ENCODE measurements at places on chromosomes 1 and 21. TPM values are rescaled to one million over a fixed set of nuclear protein-coding genes. Genes with fewer than 3 reads are reported as not detected.

GRCh38 chr1:147750618-147751217, 9.7 kb downstream of the GJA5 start:
- DNase-seq: no peak

DNA sequence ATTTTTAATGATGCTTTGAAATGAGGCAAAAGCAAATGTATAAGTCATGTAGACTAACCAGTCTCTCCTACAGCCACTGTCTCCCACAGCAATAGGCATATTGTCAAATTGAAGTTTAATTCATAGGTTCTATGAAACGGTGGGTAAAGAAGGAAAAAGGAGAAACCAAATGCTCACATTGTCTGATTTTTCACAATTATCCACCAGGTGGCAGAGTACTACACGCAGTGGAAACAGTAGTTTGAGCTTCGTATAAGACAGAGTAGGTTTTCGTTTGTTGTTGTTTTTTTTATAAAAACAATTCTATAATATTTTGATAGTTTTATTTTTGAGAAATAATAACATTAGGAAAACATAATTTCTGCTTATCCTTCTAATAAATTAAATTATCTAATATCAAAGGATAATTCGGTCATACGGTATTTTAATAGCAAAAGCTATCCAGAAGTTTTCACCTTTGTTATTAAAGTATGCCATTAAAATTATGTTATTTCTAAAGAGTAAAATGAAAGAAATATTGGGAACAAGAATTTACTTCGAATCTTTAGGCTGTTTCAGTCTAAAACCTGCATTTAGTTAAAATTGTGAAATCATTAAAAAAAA, 39.1 kb downstream of the TYW3 start:
- peak; percentile 7 for DNase-seq

GRCh38 chr21:46207006-46207919, 21.3 kb downstream of the LSS start:
- DNase-seq: no peak

DNA sequence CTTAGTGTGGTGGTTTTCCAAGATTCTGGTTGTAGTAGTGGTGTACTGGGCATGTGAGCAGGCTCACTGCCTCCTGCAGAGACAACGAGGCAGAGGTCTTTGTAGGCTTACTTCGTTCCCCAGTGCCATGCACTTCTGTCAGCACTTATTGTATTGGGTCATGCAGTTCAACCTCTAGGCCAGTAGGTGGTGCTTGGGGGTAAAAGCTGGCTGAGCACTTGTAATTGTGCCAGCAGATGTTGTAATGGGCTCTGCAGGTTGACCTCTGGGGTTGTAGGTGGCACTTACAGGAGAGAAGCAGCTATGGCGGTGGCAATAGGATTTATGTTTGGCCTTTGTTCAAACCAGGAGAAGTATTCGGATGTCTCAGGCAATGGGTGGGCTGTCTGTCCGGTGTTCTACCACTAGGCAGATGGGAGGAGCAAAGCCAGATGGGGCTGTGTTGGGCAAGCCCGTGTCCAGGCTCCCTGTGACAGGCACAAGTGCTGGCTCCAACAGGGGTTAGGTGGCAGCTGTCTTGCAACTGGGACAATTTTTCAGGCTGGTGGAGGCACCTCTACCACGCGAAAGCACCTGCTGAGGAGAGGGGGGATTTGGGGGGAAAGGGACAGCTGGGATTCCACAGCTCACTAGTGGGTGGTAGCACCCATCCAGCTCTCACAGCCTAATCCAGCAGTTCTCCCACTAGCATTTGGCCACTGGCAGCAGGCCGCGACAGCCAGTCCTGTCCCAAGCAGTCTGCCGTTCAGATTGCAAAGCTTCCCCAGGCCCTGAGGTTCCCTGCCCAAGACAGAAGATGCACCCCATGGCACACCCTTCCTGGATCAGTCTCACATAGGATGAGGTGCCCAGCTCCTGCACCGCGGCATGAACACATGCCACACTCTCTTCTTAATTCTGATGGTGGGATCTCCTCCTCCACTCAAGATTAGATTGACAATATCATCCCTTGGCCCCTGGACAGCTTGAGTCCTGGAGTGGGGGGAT, 274.5 kb downstream of the CTH start:
- DNase-seq: peak; percentile 57

PBX1 gene
- polyA plus RNA-seq: 27.0 TPM

RBM11 gene
- polyA plus RNA-seq: not detected
